Right ventricle myocardium superior (tissue), 1 donor: ENCODE measurements at places on chromosomes 1 and 21. TPM values are rescaled to one million over a fixed set of nuclear protein-coding genes. Genes with fewer than 3 reads are reported as not detected.
A peak's percentile ranks its signal among the peaks of the same experiment; 100 is the strongest.

- DNase-seq, result no peak
These were observed 574.9 kb upstream of the CAMK1G start for GRCh38 chr1:209008586-209008985.

ATP6V0B gene
- 80.9 TPM for total RNA-seq

DNA sequence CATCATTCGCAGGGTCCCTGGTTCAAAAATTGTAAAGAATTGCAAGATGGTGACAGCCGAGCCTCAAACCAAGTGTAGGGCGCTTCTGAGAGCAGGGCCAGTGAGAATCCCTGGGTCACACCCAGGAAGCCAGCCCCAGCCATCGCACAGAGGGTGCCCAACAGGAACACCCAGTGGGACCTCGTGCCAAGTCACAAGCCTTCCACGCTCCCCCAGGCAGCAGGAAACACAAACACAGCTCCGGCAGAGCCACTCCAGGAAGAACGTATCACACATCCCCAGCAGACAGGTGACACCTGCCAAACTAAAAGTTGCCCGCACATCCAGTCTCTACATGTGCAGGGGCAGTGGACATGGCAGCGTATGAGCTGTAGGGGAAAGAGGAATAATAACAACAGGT, 20.2 kb downstream of the DHRS3 start:
- DNase-seq, result peak; percentile 82

- DNase-seq, result peak; percentile 71
These were observed 184.5 kb downstream of the DHRS3 start for GRCh38 chr1:12433323-12434053.

DNA sequence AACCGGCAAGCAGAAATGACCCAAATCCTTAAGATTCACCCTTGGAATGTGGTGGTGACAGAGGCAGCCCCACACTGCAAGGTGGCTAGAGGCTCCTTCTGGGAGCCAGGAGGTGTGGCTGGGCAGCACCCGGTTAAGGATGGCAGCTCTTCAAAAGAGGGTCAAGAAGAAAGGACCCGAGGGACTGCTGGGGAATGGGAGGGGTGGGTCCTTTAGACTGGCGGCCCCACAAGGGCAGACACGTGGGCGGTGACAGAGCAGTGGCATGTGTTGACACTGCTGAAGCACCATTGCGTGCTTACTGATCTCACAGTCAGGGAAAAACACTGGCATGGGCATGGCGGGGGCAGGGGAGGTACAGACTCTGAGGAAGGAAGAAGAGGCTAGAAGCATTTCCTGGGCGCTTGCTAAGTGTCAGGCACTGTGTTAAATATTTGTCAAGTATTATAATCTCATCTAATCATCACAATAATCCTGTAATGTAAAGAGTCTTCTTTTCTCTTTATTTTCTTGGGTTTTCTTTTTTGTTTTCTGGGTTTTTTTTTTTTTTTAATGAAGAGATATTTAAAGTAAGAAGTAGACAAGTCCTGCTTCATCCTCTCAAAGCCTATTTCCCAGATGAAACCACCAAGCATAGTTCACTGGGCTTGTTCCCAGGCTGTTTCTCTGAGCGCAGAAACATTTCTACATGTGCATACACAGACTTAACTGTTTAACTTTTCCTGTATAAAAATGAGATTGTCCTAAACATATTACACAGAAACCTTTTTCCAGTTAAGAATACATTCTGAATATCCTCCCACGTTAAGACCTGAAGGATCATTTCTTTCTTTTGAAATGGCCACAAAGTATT, 165.8 kb upstream of the EDN2 start:
- DNase-seq, result peak; percentile 57

GRCh38 chr21:46126309-46127238, 28.7 kb downstream of the COL6A2 start:
- DNase-seq, result peak; percentile 38

DNA sequence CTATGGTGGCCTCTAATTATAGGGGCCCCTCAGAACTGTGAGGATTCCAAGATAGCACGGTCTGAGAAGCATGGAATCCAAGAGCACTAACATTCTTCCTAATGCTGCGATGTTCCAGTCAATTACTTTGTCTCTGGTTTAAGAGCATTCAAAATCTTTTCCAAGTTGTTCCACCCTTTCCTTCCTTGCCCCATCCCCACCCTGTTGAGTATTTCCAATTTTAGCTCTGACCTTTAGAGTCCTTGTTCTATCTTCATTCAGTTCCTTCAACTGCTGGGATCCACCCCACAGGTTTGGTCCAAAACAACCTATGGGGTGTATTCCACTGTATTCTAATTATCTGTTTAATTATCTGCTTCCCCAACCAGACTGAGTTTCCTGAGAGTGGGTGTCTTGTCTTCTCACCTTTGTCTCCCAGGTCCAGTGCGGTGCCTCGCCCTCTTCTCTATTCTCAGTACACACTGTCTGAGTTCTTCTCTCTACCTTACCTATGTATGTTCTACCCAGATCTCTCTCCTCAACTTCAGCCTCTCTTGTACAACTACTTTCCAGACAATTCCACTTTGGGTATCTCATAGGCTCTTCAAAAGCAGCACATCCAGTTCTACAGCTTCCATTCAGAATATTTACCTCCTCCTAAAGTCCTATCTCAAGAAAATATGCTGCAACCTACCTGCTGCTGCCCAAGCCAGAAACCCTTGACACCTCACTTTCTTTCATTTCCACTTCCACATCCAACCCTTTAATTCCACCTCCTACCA, 25.0 kb upstream of the BCL9 start:
- no peak for DNase-seq

NMNAT2 gene
- total RNA-seq, result 2.1 TPM

ERRFI1 gene
- 11.1 TPM for total RNA-seq

- no peak for DNase-seq
These were observed 38.5 kb downstream of the PTPRF start for GRCh38 chr1:43569175-43569574.

DNA sequence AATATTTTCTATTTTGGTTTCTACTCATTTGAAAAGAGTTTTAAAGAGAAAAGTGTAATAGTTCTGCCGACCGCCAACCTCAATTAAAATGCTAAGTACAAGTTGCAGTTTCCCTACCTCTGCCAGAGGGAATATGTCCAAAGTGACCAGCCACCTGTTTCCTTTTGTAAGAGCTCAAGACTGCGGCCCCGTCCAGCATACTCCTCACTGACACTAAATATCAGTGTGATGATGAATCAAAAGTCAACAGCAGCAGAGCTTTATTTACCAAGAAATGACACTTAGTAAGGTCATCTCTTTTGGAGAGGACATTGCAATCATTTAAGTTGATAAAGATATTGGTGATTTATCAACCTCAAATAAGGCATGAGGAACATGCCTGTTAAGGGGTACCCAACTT, 57.4 kb upstream of the NRIP1 start:
- DNase-seq, result peak; percentile 37

- no peak for DNase-seq
These were observed 11.8 kb downstream of the WNT4 start for GRCh38 chr1:22131062-22131461.

OR2W3 gene
- not detected for total RNA-seq

DNA sequence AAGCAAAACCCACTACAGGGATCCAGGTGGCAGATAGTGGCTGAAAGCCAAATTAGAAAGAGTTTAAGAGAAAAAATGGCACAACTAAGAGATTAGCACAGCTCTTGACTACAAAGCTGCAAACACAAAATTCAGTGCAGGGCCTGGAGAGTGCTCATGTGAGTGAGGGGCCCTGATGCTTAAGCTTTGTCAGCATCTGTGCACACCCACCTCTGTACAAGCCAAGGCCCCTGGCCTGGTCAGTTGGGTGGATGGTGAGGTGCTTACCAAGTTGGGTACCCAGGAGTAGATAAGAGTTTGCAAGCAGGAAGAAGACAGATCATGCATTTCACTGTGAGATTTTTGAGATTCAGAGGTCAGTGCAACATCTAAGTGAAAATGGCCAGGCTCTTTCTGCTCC, 62.7 kb upstream of the ATP1B1 start:
- no peak for DNase-seq

DNA sequence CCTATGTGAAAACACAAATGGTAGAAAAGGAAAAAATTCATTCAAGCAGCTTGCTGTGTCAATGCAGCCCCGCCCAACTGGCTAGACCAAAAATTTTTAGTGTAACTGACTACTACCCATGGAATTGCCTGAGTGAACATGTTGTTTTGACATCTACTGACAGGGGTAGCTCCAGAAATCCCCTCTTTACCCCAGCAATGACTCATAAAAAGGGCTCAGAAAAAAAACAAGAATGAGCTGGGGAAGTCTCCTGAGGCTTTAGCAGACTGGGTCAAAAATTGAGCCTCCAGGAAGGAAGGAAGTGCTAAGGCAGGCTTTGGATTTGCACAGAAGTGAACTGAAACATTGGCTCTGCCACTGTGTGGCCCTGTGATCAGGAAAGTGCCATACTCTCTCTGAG, 24.4 kb upstream of the FGGY start:
- no peak for DNase-seq

NSUN4 gene
- 15.5 TPM for total RNA-seq

TNFRSF9 gene
- total RNA-seq, result not detected

GRCh38 chr1:217647791-217648190, 16.6 kb downstream of the SPATA17 start:
- no peak for DNase-seq

PALMD gene
- 114 TPM for total RNA-seq

- no peak for DNase-seq
These were observed 7.9 kb downstream of the ALX3 start for GRCh38 chr1:110062612-110063011.

- no peak for DNase-seq
These were observed 3.1 kb downstream of the PRUNE1 start for GRCh38 chr1:151011154-151011850.

DNA sequence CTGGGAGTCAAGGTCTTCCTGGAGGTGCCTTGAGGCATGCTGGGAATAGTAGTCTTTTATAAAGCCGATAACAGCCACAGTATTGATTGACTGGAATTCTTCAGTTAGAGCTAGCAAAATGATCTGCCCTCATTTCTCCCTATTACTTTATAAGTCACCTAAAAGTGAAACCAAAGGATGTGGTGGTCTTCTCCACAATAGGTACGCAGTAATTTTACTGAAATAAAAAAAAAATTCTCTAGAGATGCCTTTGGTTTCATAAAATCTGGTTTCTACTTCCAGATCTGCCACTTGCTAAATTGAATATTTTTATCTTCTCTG, 518 bp upstream of the NDC1 start:
- DNase-seq, result no peak

GRCh38 chr21:39863111-39863510, 4.1 kb upstream of the PCP4 start:
- DNase-seq, result no peak

- no peak for DNase-seq
These were observed 68.7 kb upstream of the CNTN2 start for GRCh38 chr1:204974327-204974726.

LCA5L gene
- total RNA-seq, result 0.83 TPM

DNA sequence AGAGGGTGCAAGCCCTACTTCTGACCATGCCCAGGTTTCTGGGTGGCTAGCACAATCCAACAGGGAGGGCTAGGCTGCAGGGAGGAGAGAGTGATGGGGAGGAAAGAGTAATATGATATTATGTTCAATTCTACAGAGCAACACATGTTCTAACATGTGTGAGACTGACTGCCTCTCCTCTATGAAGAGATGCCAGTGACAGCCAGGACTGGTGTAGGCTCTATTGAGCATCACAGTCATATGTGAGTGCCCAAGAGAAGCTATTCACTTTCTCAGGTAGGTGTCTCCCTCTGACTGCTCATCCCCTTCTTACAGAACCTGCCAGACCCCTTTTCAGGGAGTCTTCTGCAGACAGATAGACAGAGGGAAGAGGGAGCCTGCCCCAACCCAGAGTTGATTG, 446.1 kb downstream of the SIPA1L2 start:
- DNase-seq, result no peak

OR10Z1 gene
- not detected for total RNA-seq

DNA sequence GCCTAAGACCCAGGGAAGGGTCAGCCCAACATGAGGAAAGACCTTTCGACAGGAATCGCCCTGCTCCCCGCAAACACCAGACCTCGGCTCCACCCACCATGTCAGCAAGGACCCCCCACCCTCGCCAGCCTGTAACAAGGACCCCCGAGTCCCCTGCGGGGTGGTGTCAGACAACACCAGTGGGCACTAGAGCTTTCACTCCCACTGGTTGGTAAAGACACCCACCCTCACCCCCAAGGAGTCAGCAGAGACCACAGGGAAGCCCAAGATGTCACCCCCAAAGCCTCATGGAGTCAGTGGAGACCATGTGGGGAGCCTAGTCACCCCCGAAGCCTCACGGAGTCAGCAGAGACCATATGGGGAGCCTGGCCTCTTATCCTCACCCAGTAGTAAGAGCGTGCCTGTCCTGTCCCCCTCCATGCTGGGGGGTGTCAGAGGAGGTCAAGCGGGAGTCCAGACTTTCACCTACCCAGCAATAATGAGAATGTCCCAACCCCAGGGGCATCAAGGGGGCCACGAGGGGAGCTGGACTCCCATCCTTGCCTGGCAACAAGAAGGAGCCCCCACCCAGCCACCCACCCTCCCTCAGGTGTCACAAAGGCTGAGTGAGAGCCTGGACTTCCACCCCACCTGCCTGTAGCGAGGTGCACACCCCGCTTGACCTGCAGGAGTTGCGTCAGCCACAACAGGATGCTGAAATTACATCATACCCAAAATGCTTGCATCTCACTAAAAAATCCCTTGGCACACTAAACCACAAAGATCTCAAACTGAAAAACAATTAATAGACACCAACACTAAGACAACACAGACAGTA, 24.8 kb downstream of the SLC19A1 start:
- DNase-seq, result peak; percentile 40

DNA sequence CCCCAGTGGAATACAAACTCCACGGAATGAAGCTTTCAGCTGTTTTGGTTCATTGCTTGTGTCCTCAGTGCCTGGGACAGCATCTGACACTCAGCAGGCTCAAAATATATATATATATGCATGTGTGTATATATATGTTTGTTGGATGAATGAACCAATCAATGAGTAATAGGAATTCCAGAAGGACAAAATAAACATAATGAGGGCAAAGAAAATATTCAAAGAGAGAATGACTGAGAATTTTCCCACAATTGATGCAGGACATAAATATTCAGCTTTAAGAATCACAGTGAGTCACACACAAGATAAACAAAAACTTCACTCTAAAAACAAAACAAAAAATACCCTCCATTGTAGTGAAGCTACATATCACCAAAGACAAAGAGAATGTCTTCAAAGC, 64.0 kb downstream of the CHD5 start:
- DNase-seq, result no peak

DNA sequence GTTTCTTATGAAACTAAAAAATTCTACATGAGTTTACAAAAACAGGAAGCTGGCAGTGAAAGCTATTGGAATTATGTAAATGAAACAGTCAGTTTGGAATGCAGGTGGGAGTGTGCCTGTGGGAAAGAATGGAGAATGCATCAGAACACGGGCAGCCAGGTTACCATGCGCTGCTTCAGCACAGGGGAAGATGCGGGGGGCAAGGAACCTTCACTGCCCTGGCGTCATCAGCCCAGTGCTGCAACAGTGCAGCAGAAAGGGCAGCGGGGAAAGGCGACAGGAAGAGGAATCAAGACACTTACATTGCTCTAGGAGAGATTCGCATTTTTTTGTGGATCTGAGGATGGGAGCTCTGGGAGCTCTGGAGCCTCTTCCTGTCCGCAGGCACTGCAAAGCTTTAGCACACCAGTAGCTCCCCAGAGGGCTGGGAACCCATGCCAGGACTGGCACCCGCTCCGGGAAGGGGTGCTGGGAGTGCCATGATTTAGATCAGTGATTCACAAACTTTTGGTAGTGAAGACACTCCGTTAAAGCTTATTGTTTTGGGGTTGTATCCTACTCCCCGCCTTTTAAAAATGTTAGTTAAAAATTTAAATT, 64.1 kb upstream of the WDR26 start:
- no peak for DNase-seq

- peak; percentile 85 for DNase-seq
These were observed 130.3 kb downstream of the CASZ1 start for GRCh38 chr1:10665930-10666850.

PRR9 gene
- total RNA-seq, result not detected
